ENCODE measurements at places on chromosomes 13 and 19. TPM values are rescaled to one million over a fixed set of nuclear protein-coding genes. Genes with fewer than 3 reads are reported as not detected.

Gene FGF21
- not detected for total RNA-seq

Gene ZNF799
- total RNA-seq = 1.9 TPM

Gene N4BP2L2
- total RNA-seq = 18.3 TPM

Gene TTYH1
- total RNA-seq = not detected

Gene KLK12
- total RNA-seq = not detected

Gene ZNF829
- total RNA-seq = 1.5 TPM

Gene LRRC8E
- 12.9 TPM for total RNA-seq

Gene LRRC25
- total RNA-seq = 0.25 TPM

Gene PINLYP
- total RNA-seq = 1.3 TPM

Gene CLDND2
- total RNA-seq = not detected

All from mesangial cell (primary cell).